ENCODE measurements at places on chromosomes 11 and 22. TPM values are rescaled to one million over a fixed set of nuclear protein-coding genes. Genes with fewer than 3 reads are reported as not detected.

MS4A14 gene
- not detected for total RNA-seq

- DNase-seq: no peak
Observed at GRCh38 chr11:116707746-116708145, 65.0 kb downstream of the BUD13 start.

DNA sequence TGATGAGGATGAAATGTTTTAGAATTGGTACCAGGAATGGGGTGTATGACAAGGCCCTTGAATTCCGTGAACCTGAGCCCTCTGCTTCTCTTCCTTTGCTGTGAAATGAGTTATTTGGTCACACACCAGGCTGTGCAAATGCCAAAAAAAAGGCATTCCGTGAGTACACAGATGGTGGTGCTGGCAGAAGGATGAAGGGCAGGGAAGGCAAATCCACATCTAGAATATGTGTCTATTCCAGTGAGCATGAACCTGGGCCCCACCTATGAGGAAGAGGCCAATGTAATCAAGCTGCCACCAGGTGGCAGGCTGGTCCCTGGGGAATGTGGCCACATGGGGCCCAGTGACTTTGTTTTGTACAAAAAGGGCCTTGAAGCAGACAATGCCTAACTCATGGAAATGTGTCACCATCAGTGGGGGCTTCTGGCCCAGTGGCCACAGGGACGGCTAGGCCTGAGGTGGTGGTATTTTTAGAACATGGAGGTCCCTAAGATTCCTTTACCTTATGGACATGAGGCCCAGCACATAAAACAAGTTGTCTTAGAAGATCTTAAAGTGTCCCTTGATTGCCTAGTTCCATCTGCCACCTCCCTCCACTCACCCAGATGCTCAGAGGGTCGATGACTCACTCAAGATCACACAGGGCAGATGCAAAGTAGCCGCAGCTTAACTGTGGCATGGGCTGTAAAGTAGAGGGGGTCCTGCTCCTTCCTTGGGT lies 3.9 kb upstream of the RNF215 start:
- peak; percentile 87 for DNase-seq

DNA sequence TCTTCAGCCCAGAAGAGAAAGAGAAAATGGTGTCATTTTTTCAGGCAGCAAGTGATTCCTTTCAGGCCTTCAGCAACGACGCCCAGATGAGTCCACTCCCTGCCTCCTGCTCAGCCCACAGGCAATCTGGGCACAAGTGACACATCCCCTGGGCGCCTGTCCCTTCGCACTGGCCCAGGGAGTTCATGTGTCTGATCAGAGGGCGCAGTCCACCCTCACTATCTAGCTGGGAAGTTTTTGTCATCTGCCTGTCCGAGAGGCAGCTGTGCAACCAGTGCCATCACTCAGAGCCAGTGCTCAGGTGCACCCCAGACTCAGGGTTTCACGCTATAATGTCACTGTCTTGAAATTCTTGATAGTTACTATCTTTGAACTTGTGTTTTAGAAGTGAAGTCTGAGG lies 1.4 kb upstream of the KCNQ1OT1 start:
- no peak for DNase-seq

DNA sequence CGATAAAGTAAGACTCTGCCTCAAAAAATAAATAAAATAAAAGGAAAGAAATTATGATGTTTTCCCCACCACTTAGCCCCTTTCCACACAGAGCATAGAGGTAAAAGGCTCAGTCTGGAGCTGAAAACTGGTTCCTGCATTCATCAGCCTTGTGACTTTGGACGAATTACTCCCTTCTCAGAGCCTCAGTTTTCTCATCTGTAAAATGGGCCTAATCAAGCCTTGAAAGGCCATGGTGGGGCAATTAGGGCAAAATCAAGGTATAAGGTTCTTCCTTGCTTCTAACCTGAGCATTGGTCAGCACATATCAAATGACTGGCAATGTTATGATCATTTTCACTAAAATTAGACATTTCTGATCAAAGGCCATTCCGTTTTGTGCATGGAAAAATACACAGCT lies 417.7 kb downstream of the MN1 start:
- DNase-seq: no peak

DNA sequence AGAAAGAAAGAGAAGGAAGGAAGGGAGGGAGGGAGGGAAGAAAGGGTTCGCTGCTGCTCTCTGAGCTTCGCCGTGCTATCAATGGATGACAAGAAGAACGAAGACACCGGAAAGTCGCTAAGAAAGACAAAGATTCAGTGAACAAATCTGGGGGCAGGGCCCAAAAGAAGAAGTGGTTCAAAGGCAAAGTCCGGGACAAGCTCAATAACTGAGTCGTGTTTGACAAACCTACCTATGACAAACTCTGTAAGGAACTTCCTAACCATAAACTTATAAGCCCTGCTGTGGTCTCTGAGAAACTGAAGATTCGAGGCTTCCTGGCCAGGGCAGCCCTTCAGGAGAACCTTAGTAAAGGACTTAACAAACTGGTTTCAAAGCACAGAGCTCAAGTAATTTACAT lies 2.9 kb upstream of the TTLL1 start:
- DNase-seq: no peak
